Stimulated activated CD4-positive, alpha-beta T cell treated with anti-CD3 and anti-CD28 coated beads, Interleukin-12 subunit alpha, Interleukin-12 subunit beta, amount 100 ng/mL, for 48 hours (primary cell): ENCODE measurements at places on chromosomes 2 and 18.

- DNase-seq: no peak
Measured at GRCh38 chr2:102273619-102274211, 37.6 kb upstream of the IL1RL1 start.

GRCh38 chr2:183291436-183291835, 167.2 kb downstream of the NUP35 start:
- DNase-seq: no peak

- no peak for DNase-seq
Measured at GRCh38 chr2:109554758-109555157, 59.0 kb downstream of the SEPTIN10 start.

DNA sequence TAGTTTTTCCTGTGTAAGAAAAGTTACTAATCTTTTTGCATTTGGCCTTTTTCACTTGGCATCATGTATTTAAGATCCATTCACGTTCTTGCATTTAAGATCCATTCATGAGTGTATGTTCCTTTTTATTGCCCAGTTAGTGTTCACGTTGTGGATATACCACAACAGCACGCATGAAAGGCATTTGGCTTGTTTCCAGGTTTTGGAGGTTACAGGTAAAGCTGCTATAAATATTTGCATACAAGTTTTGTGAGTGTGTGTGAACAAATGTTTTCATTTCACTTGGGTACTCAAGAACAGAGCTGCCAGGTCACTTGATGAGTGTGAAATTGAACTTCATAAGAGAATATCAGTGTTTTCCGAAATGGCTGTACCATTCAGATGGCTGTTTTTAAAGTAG, 121.2 kb downstream of the CCBE1 start:
- DNase-seq: no peak

GRCh38 chr2:152447897-152448296, 112.9 kb downstream of the FMNL2 start:
- DNase-seq: no peak

DNA sequence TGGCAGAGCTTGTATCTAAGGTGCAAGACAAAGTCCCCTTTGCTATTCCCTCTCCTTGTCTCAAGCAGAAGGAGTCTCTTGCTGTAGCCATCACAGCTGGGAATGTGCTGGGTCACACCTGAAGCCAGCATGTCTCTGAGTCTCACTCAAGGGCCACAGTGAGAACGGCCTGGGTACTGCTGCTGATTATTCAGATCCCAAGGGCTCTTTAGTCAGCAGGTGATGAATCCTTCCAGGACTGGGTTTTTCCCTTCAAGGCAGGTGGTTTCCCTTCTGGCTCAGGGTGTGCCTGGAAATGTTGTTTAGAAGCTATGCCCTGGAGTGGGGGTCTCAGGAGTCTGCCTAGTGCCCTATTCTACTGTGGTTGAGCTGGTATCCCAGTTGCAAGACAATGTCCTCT, 356.3 kb downstream of the PARD3B start:
- DNase-seq: no peak

DNA sequence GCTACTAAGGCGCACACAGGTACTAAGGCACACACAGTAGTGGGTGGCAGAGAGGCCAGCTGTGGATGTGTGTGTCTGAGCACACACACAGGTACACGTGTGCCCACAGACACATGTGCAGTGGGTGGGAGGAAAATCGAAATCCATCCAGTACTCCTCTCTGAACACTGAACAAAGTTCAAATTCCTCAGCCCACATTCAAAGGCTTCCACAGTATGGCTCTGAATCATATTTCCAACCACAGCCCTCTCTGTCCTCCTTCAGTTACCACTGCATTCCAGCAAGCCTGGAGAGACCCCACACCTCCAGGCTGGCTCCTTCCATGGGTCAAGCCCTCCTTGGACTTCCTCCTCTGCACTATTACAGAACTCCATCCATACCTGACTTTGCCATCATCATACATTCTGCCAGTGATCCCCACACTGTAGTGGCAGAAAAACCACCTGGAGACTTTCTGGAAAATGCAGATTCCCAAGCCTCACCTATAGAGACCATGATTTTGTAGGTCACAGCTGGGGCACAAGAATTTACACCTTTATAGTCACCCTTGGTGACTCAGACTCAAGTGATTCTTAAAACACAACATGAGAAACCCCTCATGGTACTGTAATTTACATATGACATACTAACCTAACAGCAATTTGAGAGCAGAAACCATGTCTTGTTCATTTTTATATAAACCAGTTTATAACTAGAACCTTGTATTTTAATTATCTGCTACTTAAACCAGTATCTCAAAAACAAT, 31.4 kb downstream of the EPG5 start:
- no peak for DNase-seq

GRCh38 chr2:226118471-226119429, 680.9 kb downstream of the IRS1 start:
- DNase-seq: no peak

GRCh38 chr2:160737247-160737646, 243.6 kb upstream of the RBMS1 start:
- DNase-seq: no peak

DNA sequence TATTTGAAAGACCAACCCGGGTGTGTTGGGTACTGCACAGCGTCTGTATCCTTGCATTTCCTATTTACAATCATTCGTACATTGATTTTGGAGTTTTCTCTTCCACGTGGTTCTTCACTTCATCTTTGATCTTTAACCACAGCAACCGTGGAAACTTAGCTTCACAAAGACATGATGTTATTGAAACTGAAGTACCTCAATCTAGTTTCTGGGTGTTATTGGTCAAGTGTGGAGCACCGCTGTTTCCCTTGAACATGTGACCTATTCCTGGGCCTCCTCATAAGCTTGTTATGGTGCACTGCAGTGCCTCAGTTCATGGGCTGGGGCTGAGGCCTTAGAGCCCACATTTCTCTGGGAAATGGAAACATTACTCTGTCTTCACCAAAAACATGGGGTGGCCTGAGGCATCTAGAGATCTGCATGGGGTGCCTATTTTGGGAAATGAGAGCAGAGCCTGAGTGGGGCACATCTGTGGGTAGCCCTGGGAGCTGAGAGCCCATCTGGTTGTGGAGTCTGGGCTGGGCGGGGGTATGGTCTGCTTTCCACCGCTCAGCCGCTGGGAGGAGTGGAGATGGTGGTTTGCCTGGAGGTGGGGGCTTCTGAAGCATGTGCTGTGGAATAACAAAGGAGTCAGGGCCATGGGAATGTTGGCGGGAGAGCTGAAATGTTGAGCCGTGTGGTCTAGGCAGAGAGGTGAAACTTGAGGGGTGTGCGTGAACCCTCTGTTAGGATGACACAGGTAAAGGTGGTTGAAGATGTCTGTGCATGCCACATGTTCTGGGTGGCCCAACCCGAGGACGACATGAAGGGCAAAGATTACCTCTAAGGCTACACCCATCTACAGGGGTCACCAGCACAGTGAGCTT, 37.4 kb downstream of the ZNF236 start:
- peak; percentile 28 for DNase-seq

- DNase-seq: no peak
Measured at GRCh38 chr2:79447463-79447862, 65.4 kb upstream of the CTNNA2 start.

GRCh38 chr18:14933049-14933851, 185.3 kb downstream of the ANKRD30B start:
- no peak for DNase-seq

- no peak for DNase-seq
Measured at GRCh38 chr2:51053213-51053612, 21.3 kb upstream of the NRXN1 start.

DNA sequence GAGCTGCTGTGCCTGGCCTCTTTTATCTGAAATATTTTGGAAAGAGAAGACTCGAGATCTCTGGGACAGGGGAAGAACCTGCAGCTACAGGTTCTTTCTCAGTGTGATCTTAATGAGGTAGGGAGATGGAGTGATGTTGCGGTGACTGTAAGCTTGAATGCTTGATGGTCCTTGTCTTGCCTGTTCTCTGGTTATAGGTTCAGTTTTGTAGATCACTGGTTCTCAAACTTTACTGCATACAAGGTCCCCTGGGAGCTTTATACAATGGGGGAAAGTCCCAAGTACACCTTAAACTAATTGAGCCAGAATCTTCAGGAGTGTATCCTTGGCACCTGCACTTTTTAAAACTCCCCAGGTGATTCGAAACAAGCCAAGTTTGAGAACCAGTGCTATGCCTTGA, 136.7 kb upstream of the CXCR4 start:
- no peak for DNase-seq

DNA sequence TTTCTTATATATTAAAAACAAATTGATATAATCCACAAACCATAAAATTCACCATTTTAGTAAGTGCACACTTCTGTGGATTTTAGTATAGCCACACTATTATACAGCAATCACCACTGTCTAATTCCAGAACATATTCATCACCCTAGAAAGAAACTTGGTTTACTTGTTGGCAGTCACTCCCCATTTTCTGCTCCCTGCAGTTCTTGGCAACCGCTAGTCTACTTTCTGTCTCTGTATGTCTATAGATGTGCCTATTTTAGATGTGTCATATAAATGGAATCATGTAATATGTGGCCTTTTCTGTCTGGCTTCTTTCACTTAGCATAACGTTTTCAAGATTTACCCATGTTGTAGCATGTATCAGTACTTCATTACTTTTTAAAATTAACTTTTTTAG, 5.7 kb downstream of the CKAP2L start:
- DNase-seq: no peak

GRCh38 chr2:140639628-140640027, 1491.2 kb downstream of the LRP1B start:
- DNase-seq: no peak

GRCh38 chr2:86054535-86055082, 51.1 kb downstream of the POLR1A start:
- DNase-seq: no peak

GRCh38 chr2:237774811-237775553, 23.6 kb upstream of the RBM44 start:
- peak; percentile 42 for DNase-seq

DNA sequence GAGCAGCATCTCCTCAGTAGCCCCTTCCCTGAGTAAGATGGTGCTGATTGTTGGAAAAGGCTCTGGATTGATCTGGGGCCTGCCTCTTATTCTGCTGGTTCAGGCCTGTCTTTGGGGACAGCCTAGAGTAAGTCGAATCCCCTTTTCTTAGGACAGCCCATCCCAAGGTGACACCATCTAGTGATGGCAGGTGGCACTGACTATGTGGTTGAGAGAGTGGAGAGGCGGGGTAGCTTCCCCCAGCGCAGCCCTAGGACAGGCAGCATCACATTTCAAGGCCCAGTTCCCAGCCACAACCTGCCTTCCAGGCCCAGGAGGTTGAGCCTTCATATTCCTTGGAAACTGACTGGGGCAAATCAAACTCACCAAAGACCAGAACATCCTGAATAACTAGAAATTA, 69.1 kb upstream of the B3GNT7 start:
- DNase-seq: no peak

DNA sequence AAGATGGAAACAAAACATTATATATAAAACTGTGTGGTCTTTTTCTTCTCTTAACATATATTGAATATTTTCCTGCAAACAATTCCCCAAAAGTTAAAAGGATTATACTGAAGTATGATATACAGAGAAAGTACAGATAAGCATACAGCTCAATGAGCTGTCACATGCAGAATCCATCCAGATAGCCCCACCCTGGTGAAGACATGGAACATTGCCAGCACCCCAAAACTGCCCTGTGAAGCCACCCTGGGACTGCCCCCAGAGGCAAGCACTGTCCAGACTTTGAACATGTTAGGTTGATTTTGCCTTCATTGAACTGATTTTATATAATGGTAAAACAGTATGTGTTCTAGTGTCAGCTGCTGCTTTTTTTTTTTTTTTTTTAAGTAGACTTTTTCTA, 112.3 kb upstream of the IL1R2 start:
- DNase-seq: no peak

GRCh38 chr2:42839809-42840501, 47.6 kb upstream of the HAAO start:
- no peak for DNase-seq

DNA sequence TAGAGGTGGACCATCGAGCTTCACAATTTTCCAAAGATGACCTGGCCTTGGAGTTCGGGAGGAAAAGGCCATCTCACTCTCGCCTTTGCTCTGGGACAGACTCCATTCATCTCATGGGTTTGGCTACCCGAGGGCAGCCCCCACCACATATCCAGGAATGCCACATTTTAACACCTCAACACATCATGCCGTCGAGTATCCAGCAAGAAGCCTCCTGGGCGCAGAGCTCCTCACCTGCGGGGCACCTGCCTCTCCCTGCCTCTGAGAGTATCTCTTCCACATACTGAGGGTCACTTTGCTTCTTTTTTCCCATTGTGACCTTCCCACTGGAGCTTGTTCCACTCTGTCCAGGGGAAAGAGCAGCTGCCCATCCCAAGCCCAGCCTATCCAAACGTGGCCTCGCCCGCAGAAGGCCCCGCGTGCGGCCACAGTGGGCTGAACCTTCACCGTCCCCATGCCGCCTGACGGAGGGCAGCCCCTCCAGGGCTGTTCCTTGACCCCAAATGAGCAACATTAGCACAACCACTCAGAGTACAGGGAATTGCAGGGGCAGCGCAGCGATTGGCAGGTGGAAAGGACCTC, 5.5 kb upstream of the LIMS2 start:
- no peak for DNase-seq

GRCh38 chr2:71746946-71747501, 293.7 kb downstream of the DYSF start:
- DNase-seq: no peak

DNA sequence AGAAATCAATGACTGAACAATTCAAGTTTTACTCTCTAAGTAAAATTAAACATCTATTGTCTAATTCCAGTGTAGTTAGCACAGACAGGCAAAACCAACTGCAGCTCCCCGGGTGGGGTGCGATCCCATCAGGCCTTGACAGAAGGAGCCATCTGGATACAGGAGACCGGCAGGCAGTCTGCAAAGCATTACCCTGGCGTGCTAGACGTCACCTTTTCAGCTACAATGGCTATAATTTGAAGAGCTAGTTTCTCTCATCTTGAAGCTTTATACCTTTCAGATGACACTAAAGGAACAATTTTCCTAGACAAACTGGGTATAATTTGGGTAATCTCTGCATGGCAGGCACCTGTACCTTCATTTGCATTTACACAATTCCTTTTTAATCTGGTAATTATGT, 761.5 kb upstream of the SOX11 start:
- DNase-seq: no peak

- DNase-seq: no peak
Measured at GRCh38 chr2:203654826-203655225, 51.6 kb upstream of the CD28 start.

GRCh38 chr18:79569720-79570119, 109.9 kb upstream of the CTDP1 start:
- no peak for DNase-seq

- DNase-seq: no peak
Measured at GRCh38 chr18:48643262-48643661, 104.4 kb downstream of the CTIF start.

GRCh38 chr2:103464831-103465230, 703.0 kb downstream of the TMEM182 start:
- DNase-seq: no peak

GRCh38 chr2:196515608-196516007, 123.9 kb upstream of the CCDC150 start:
- no peak for DNase-seq

- DNase-seq: no peak
Measured at GRCh38 chr2:215635788-215636139, 199.9 kb upstream of the FN1 start.
